HFF-Myc (cell line): ENCODE measurements at places on chromosomes 12 and 14.

GRCh38 chr14:61641914-61642613, 53.2 kb upstream of the HIF1A start:
- peak; percentile 91 for DNase-seq

DNA sequence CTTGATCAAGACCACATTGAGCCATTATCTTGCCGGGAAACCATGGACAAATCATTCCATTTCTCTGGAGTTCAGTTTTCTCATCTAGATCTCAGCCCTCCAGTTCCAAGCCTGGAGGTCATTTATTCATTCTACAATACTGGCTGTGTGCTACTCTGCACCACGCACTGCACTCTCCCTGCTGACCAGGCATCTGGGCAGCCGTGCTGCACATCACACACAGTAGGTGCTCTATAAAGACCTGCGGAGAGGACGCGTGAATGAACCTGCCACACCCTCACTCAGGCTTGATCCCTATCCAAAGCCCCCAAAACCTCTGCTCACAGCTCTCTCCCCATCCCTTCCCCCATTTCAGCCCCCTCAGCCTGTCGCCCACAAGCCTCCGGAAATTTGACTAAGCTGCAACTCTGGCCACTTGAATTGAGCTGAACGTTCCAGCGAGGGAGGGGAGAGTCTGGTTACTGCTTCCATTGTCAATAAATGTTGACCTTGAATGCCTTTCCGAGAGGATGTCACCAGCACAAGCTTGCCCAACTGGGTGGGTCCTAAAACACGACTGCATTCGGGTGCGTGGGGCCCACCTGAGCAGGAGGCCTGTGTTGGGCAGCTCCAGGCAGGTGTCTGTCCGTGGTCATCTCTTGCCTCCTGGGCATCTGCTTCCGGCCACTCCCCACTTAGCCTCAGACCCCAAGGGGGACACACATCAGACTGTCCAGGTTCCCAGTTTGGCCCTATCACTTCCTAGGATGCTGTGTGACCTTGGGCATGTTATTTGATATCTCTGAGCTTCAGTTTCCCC, 17.8 kb downstream of the FAIM2 start:
- no peak for DNase-seq

GRCh38 chr12:133130808-133131128, 341 bp downstream of the ZNF10 start:
- DNase-seq, result no peak

- DNase-seq, result no peak
Observed at GRCh38 chr14:24279301-24280186, 8.1 kb upstream of the RABGGTA start.

DNA sequence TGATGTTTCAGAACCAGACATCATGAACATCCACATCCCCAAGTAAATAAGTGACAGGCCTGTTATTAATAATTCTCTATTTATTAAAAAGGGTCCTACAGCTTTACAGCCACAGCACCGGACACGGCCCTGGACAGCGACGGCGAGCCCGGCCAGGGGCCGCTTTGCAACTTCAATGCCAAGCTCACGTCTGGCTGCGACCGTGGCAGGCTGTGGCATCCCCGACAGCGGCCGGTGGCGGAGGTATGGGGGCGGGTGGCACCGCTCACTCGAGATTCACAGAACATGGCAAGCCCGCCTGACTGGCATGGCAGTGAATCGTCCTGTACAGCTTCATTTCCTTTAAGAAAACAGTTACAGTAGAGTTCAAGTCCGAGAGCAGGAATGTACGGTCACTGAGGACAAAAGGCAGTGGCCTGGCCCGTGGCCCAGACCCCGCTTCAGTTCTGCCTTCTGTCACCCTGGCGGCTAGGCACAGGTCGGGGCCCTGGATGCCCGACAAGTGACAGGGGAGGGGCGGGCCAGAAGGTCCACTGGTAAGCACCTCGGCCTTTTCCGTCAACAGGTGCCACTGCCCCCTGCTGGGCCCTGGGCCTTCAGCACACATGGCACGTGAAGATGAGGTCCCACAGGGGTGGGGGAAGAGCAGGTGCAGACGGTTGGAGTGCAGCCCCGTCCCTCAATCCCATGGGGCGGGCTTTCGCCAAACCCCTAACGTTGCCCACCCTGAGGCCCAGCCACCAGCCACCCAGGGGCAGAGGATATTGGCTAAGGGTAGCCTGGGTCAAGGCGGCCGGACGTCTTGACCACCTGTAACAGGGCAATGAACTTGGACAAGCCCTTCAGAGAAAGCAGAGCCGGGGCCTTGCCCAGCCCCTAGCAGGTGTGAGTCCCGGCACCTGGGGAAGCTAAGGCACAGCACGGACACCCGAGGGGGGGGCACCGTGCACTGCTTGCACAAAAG, 30.3 kb downstream of the HIP1R start:
- no peak for DNase-seq
